Brain (organoid and tissue), 16 donors: ENCODE measurements at places on chromosomes 16 and 17.
A peak's percentile ranks its signal among the peaks of the same experiment; 100 is the strongest.

DNA sequence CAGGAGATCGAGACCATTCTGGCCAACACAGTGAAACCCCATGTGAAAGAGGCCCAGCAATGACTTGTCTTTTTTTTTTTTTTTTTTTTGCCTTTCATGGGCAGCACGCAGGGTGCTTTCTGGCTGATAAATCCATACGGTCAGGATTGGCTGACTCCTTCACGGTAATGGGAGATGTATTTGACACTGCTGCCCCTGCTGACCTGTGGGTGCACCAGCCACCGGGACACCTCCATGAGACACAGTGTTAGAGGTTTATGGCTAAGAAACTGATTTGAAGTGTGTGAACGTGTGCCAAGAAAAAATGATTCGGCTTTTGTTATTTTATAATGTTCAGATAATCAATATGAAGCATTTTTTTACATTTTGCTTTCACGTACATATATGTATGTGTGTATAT lies 48.4 kb downstream of the MAP2K6 start:
- DNase-seq: no peak

- no peak for DNase-seq
These were observed 46.0 kb downstream of the BEAN1 start for GRCh38 chr16:66473051-66473571.

GRCh38 chr16:49439050-49439449 lies 65.4 kb downstream of the C16orf78 start:
- no peak for DNase-seq

GRCh38 chr17:8818654-8819330 lies 19.6 kb upstream of the MFSD6L start:
- DNase-seq: no peak

DNA sequence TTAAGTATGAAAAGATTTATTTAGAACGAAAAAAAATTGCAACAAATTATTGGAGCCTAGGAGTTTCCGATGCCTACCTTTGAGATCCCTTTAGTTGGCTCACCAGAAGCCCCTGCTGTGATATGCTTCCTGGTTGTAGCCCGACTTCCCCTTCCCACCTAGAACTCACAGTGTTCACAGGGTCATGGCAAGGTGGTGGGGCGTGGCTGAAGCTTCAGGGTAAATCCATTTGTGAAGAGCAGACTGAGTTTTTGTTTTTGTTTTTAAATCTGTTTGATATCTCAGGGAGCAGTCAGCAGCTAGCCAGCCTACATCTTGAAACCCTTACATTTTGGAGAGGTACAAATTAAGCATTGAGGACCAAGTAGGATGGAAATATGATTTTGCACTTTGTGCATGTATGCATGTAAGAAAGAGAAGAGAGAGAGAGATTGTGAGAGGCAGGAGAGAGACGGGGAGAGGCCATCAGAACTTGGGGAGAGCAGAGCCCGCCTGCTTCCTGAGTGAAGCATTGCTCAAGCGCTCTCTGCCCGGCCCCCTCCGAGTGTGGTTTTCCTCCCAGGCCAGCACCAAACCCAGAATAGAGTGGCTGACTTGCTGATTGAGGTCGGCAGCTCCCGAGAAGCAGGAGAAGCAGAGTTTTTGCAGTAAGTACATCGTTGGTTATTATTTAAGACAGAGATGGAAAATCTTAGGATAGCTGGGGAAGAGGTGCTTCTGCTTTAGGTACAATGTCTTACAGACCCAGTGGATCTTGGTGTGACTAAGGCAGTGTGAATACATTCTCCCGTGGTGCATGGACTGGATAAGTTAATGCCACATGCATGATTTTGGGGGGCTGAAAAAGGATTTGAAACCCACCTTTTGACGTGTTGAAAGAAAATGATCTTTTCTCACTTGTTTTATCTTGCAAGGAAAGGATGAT lies 64.2 kb downstream of the SPECC1 start:
- DNase-seq: no peak

DNA sequence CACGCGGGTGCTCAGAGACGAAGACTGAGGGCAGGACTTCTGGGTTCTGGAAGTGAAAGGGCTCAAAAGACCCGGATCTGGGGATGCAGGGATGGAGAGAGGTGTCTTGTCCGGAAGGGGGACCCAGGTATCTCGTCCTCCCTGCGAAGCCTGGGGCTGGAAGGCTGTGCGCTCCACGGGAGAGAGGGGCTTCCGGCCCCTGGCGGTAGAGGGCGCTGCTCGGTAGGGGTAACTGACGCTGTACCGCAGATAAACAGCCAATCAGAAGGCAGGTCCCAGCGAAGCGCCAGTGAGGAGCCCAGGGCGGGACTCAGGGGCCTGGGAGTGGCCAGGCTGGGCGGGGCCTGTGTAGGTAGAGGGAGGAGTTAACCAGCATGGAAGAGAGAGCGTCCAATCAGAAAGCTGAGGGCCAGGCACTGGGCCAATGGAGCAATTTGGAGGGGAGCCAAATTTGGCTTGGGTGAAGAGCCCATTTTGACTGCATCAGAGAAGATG lies 804 bp downstream of the TGFB1I1 start:
- DNase-seq: peak; percentile 47

DNA sequence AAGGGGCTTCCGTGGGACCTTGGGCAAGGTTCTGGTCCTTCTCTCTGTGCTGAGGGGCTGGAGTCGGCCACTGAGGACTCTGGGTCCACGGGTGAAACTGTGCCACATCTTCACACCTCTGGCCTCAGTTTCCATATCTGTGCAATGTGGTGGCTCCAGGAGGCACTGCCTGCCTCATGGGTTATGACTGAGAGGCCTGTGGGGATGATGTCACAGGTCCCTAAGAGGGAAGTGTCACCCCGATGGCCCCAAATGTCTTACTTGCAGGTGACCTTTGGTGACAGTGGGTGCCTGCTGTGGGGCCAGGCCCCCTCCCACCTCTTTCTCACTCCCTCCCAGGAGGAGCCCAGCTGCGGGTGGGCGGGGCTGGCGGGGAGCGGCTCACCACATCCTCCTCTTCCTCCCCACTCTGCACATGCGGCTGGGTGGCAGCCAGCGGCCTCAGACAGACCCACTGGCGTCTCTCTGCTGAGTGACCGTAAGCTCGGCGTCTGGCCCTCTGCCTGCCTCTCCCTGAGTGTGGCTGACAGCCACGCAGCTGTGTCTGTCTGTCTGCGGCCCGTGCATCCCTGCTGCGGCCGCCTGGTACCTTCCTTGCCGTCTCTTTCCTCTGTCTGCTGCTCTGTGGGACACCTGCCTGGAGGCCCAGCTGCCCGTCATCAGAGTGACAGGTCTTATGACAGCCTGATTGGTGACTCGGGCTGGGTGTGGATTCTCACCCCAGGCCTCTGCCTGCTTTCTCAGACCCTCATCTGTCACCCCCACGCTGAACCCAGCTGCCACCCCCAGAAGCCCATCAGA lies at the start of gene IL21R:
IL21R (plus strand) TSS at position 407 of the 801 bp plus-strand sequence. CDS start 27,898 bp downstream, outside the sequence.
- peak; percentile 2 for DNase-seq

DNA sequence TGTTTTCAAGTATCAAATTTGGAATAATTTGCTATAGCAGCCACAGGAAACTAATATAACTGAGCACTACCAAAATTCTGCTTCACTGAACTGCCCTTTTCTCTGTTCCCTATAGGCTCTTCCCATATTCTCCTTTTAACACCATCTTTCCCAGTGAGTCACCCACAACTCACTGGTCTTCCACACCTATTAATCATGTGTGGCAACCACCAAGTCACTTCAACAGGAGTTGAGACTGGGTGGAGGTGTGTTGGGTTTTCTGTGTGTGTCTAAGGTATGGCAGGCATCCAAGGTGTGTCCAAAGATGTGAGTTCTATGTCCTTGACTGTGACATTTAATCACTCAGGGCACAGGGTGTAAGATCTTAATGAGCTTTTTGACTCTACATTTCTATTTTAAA lies 610.0 kb upstream of the CDH11 start:
- no peak for DNase-seq

GRCh38 chr17:64157669-64158180 lies 27.8 kb upstream of the ERN1 start:
- DNase-seq: no peak

DNA sequence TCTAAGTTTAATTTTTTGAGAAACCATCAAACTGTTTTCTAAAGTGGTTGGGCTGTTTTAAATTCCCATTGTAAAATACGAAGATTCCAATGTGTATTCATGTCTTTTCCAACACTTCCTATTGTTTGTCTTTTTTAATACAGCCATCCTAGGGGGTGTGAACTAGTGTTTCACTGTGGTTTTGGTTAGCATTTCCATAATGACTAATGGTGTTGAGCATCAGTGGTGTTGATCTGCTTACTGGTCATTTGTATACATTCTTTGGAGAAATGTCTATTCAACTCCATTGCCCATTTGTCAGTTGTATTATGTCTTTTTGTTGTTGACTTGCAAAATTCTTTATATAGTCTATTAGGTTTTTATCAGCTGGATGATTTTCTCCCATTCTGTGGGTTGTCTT lies 239.2 kb upstream of the AXIN2 start:
- DNase-seq: no peak
